ENCODE measurements at places on chromosomes 11 and 22. TPM values are rescaled to one million over a fixed set of nuclear protein-coding genes. Genes with fewer than 3 reads are reported as not detected.

The MAPK8IP2 gene
- total RNA-seq: 0.52 TPM

The FBLN1 gene
- 105 TPM for total RNA-seq

The LRRC4C gene
- 2.1 TPM for total RNA-seq

The MFNG gene
- total RNA-seq: 3.7 TPM

The TBX10 gene
- total RNA-seq: not detected

The TRMU gene
- total RNA-seq: 16.7 TPM
